Muscle of leg (tissue), 16 donors: ENCODE measurements at places on chromosomes 5 and 9. TPM values are rescaled to one million over a fixed set of nuclear protein-coding genes. Genes with fewer than 3 reads are reported as not detected.

Gene SLC2A6
- 0.91 TPM for polyA plus RNA-seq

- H3K4me1 ChIP-seq, result no peaks in the 10 kb centered on the region
- H3K27ac ChIP-seq, result no peak overlapping the region
- H3K27me3 ChIP-seq, result no peaks in the 10 kb centered on the region
- no peak overlapping the region for H3K4me3 ChIP-seq
Observed at GRCh38 chr5:160462167-160462566, 40.5 kb downstream of the PTTG1 start.

DNA sequence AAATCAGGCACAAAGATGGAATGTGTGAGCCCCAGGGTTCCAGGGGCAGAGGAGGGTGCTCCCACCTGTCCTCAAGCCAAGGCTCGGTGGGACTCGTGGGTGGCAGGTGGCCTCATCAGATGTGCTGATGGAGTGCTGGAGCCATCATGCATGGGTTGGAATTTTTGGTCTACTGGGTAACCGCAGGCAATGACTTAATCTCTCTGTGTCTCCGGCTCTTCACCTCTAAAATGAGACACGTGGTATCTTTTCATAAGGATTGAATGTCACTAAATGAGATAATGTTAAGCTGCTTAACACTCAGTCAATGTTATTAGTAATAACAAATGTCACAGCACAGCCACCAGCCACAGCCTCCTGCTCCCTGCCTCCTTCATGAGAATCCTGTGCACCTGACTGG lies 245.5 kb downstream of the HSPA4 start:
- no peak for DNase-seq
- H3K4me1 ChIP-seq, result no peaks in the 10 kb centered on the region
- H3K36me3 ChIP-seq, result no peaks in the 10 kb centered on the region

Gene PCDHGB5
- polyA plus RNA-seq, result 3.0 TPM

Gene ZDHHC12
- polyA plus RNA-seq, result 6.8 TPM

Gene DMRTA1
- polyA plus RNA-seq, result 0.21 TPM

- no peaks in the 10 kb centered on the region for H3K27me3 ChIP-seq
- no peak overlapping the region for H3K4me3 ChIP-seq
- H3K36me3 ChIP-seq, result peaks cover 19% of the 10 kb centered on the region
- H3K4me1 ChIP-seq, result no peaks in the 10 kb centered on the region
- H3K27ac ChIP-seq, result no peak overlapping the region
- DNase-seq, result peak; percentile 6
Observed at GRCh38 chr5:146466521-146467349, 19.6 kb downstream of the TCERG1 start.

DNA sequence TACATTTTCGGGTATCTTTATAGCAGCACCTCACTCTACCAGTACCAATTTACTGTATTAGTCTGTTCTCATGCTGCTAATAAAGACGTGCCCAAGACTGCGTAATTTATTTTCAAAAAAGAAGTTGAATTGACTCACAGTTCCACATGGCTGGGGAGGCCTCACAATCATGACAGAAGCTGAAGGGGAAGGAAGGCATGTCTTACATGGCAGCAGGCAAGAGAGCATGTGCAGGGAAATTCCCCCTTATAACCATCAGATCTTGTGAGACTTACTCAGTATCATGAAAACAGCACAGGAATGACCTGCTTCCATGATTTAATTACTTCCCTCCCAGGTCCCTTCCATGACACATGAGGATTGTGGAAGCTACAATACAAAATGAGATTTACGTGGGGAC lies 602.6 kb upstream of the DAB2 start:
- DNase-seq, result no peak
- H3K27me3 ChIP-seq, result no peaks in the 10 kb centered on the region
- no peaks in the 10 kb centered on the region for H3K36me3 ChIP-seq
- no peak overlapping the region for H3K4me3 ChIP-seq
- no peak overlapping the region for H3K27ac ChIP-seq

- no peak overlapping the region for H3K27ac ChIP-seq
- no peaks in the 10 kb centered on the region for H3K27me3 ChIP-seq
- no peaks in the 10 kb centered on the region for H3K36me3 ChIP-seq
- no peaks in the 10 kb centered on the region for H3K4me1 ChIP-seq
Observed at GRCh38 chr5:98755406-98755805, 18.1 kb upstream of the RGMB start.

GRCh38 chr9:114806526-114806900 lies 674 bp upstream of the TNFSF15 start:
- no peak for DNase-seq
- no peaks in the 10 kb centered on the region for H3K36me3 ChIP-seq
- H3K27me3 ChIP-seq, result no peaks in the 10 kb centered on the region

DNA sequence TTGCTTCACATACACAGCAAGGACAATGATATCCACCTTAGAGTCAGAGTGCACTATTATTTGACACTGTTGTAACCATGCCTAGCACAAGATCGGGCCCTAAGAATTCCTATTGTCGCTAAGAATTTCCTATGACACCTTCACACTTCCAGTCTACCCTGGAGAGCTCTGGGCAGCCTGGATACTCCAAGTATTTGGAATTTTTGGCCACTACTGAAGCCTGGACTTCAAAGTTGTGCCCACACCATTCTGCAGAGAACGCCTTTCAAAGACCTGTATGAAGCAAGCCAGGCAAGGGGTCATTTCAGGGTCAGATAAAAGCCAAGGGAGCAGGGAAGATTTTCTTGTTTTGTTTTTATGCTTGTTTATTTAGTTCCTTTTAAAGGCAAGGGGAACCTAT lies 179.7 kb downstream of the PAPPA start:
- H3K27me3 ChIP-seq, result peaks cover 7% of the 10 kb centered on the region
- no peak overlapping the region for H3K27ac ChIP-seq
- H3K4me3 ChIP-seq, result no peak overlapping the region
- no peak for DNase-seq

Gene ADAMTS16
- polyA plus RNA-seq, result 12.1 TPM

DNA sequence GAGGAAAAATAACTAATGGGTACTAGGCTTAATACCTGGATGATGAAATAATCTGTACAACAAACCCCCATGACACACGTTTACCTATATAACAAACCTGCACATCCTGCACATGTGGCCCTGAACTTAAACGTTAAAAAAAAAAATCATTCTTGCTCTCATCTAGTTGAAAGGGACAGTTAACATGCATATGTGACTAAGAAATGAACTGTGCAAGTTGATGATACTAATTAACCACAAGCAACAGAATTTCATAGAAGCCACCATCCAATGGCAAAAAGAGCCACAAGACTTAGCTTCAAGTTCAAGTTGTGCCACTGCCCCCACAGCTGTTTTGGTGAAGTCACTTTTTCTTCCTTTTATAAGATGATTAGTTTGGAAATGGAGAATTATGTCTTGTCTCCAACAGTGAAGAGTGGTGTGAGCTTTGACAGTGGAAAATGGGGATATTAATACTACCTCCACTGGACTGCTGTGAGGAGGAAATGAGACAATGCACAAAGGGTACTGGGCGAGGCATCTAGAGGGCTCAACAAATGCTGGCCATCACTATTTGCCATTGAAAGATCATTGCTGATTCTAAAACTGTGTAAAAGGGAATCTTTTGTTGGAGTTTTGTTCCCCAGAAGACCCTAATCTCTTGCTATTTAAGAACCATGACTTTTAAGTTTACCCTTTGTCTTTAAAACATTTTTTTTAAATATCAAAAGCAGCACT lies 202.1 kb downstream of the EBF1 start:
- peaks cover 5% of the 10 kb centered on the region for H3K4me1 ChIP-seq
- H3K4me3 ChIP-seq, result no peak overlapping the region
- no peaks in the 10 kb centered on the region for H3K27me3 ChIP-seq
- no peak for DNase-seq

Gene ADGRD2
- polyA plus RNA-seq, result not detected

GRCh38 chr9:129584136-129584535 lies 36.8 kb downstream of the C9orf50 start:
- no peaks in the 10 kb centered on the region for H3K36me3 ChIP-seq
- no peaks in the 10 kb centered on the region for H3K27me3 ChIP-seq
- no peak overlapping the region for H3K4me3 ChIP-seq
- peak; percentile 91 for DNase-seq
- H3K27ac ChIP-seq, result no peak overlapping the region

- no peaks in the 10 kb centered on the region for H3K27me3 ChIP-seq
- H3K27ac ChIP-seq, result no peak overlapping the region
- no peaks in the 10 kb centered on the region for H3K4me1 ChIP-seq
Observed at GRCh38 chr5:71600783-71601182, 13.6 kb downstream of the MCCC2 start.

Gene SPINK1
- 1.4 TPM for polyA plus RNA-seq

- no peaks in the 10 kb centered on the region for H3K27me3 ChIP-seq
- H3K4me3 ChIP-seq, result no peak overlapping the region
Observed at GRCh38 chr5:5522336-5522735, 99.9 kb downstream of the ICE1 start.

- H3K4me3 ChIP-seq, result no peak overlapping the region
- peaks cover 2% of the 10 kb centered on the region for H3K4me1 ChIP-seq
- DNase-seq, result peak; percentile 90
- H3K27ac ChIP-seq, result no peak overlapping the region
Observed at GRCh38 chr5:111641533-111642233, 115.3 kb downstream of the NREP start.

Gene TNC
- 36.3 TPM for polyA plus RNA-seq

GRCh38 chr5:140988608-140989007 lies 22.3 kb downstream of the PCDHAC2 start:
- H3K27me3 ChIP-seq, result no peaks in the 10 kb centered on the region
- DNase-seq, result no peak
- H3K4me1 ChIP-seq, result peaks cover 3% of the 10 kb centered on the region
- H3K4me3 ChIP-seq, result no peak overlapping the region
- no peaks in the 10 kb centered on the region for H3K36me3 ChIP-seq

DNA sequence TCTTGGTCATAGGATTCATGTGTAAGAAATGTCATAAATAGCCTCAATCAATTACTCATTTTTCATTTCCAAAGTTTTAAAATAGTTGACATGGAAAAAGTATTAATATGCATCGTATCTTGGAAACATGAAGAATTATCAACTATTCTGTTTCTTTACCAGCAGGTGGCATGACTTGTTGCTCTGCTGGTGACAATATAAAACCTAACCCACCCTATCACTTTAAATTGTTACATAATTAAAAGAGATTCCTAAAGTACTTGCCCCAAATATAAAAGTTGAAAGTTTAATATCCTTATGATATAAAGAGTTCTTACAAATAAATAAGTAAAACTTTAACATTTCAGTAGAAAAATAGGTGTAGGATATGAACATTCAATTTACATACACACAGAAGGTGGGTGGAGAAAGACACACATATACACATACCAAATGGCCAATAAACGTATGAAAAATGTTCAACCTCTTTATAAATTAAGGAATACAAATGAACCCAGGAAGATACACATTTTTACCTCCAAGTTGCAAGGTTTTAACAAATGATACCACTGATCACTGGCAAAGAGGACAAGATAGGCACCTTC lies 30.6 kb downstream of the MAP1B start:
- peaks cover 7% of the 10 kb centered on the region for H3K36me3 ChIP-seq
- no peak overlapping the region for H3K27ac ChIP-seq
- peaks cover 19% of the 10 kb centered on the region for H3K4me1 ChIP-seq
- DNase-seq, result no peak
- H3K27me3 ChIP-seq, result no peaks in the 10 kb centered on the region
